Hypothalamus (tissue), 51 donors: ENCODE measurements at places on chromosomes 3 and 15.

DNA sequence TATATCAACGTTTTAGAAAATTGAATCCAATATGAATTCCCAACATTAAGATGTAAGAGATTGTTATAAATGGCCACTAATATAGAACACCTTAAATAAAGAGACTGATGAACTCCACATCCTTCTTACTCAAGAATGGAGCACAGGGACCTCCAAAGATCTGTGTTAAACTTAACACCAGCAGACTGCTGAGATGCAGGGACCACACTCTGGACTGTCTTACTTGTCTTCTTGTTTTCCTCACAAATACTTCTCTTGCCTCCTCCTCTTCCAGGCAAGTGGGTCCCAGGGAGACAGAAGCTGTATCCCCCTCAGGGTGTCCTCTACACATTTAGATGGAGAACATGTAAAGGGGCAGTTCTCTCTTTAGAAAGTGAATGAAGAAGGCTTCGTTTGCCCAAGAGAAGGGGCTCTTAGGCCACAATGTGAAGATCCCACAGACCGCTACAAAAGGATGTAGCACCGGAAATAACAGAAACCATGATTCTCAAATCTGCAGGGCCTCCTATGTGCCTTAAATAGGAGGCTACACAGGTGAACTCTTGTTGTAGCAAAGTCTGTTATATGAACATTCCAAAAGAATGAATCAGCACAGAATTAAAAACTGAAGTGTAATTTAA is 52.2 kb downstream of the SATB1 start:
- no peak for DNase-seq

DNA sequence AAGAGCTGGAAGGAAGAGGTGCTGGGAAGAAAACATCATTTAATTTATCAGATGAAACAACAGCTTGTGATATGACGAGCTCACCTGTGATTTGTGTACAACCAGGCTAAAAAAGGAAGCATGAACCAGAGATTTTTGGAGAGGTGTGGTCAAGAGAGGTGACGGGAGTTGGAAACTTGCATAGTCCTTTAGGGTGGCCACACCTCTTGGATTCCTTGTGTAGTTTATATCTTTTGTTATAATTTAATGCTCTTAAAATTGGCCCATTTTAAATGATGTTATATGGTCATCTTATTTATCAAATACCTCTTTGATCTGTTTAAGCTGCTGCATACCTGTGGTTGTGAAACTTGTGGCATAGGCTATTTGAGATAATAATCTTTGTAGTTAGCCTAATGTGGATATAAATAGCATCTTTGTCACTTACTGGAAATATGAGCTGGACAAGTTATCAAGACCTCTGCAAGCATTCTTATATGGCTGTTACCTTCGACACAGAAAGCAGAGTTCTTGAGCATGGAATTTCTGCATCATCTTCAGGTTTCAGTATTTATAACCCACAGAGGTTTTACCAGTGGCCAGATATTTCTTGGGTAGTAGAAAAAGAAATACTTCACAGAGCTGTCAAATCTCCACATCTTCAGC is 49.1 kb downstream of the IL1RAP start:
- DNase-seq, result no peak

DNA sequence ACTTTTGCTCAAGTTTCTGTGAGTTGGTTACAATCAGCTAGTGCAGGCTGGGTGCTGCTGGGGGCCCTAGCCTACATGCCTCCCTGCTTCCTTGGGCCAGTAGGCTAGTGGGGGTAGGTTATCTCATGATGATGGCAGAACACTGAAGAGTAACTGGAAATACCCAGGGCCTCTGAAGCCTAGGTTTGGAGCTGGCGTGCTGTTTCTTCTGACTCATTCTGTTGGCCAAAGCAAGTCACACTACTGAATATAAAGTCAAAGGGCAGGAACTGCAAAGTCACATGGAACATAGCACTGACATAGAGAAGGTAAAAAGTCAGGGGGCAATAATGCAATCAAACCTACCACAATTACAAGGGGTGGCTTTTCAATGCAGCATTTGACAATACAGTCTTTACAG is 34.5 kb downstream of the RASGRP1 start:
- DNase-seq, result no peak

- DNase-seq, result no peak
Observed at GRCh38 chr3:24714436-24714835, 219.8 kb upstream of the THRB start.

GRCh38 chr15:51736069-51736468 is 1.4 kb downstream of the LYSMD2 start:
- DNase-seq, result no peak

DNA sequence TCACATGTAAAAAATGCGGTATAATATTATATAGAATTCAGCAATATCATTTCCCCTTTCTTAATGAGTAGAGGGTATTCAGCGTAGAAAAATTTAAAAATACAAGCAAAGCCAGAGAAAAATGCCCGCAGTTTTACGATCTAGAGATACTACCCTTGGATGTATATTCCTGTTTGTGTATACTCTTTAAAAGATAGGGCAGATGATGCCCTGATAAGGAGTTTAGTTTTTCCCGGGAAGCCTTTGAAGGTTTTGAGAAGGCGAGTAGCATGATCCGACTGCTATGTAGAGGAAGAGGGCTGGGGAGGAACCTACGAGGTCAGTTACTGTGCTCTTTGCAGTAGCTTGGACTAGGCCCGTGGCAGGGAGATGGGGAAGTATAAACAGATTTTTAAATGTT is 1.2 kb downstream of the YEATS2 start:
- DNase-seq, result no peak

- no peak for DNase-seq
Observed at GRCh38 chr3:57840473-57840872, 84.4 kb downstream of the SLMAP start.

DNA sequence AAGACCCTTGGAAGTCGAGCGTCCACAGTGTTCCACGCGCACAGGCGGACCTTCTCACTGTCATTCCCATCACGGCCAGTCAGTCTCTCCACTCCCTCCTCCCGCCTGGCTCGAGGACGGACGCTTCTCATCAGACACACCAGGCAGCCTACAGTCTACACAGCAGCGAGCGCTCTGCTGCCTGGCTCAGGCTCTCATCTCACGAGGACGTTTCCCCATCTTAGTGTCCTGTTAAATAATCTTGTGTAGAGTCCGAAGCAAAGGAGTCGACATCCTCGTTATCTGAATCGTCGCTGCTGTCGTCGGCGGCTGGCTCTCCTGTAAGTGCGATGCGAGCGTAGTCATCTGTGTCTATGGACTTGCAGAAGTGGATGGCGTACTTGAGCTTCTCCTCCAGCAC is 12.4 kb upstream of the OCA2 start:
- no peak for DNase-seq

DNA sequence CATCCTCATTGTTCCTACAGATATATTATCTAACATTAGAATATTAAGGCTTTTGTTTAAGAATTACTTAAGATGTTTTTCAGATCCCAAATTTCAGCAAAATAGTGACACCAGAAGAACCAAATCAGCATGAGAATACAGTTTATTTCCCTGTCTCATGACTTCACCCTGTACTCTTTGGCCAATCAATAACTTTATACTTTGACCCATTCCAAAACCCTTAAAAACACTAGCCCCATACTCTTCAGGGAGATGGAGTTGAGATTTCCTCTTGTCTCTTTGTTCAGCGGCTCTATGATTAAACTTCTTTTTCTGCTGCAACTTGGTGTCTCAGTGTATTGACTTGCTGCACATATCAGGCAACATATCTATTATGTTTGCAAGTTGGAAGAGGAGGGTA is 207.7 kb downstream of the ZBBX start:
- DNase-seq, result no peak

DNA sequence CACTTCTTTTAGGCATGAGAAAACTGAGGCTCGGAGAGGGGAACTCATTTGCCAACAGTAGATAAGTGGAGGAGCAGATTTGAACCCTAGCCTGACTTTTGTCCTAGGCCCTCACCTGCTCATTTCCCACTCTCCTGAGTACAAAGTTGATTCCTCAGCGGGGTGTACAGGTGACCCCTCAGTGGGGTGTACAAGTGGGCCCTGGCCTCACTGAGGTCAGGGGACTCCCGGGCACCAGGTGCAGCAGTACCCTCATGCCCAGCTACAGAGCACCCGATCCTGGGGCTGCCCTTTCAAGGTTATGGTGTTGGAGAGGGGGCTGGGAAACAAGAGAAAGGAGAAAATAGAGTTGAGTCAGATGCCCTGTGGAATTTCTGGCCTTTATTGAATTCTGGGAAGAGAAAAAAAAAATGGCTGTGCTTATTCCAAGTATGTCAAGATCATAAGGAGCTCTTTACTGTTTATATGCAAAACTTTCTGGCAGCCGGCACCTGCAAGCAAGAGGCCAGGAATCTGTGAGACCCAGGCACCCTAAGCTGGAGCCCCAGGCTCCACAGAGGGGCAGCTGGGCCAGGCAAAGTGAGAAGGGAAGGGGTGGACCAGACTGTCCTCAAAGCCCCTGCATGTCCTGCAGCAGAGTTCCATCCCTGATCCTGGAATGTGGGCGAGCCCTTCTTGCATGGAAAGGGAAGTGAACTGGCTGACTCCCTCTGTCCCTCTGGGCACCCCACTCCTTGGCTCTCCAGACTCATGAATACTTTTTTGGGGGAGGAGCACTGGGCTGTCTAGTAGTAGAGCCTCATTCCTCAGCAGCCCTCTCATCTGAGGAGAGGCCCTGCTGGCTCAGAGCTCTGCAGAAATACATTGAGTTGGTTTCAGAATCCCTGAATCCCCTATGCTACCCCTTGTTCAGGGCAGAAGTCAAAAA is 43.1 kb downstream of the AMOTL2 start:
- DNase-seq, result no peak
